ENCODE measurements at places on chromosomes 7 and 10.
A peak's percentile ranks its signal among the peaks of the same experiment; 100 is the strongest.

- no peak for DNase-seq
Observed at GRCh38 chr7:116340943-116341907, 130.9 kb downstream of the TES start.

- DNase-seq, result no peak
Observed at GRCh38 chr7:50727072-50727471, 55.6 kb downstream of the GRB10 start.

- DNase-seq, result no peak
Observed at GRCh38 chr10:45239642-45240041, 75.8 kb downstream of the OR13A1 start.

GRCh38 chr7:130966246-130967009 is 232.4 kb upstream of the KLF14 start:
- no peak for DNase-seq

- no peak for DNase-seq
Observed at GRCh38 chr7:103445228-103446048, 569 bp downstream of the SLC26A5 start.

GRCh38 chr10:91048380-91048779 is 127.5 kb upstream of the ANKRD1 start:
- no peak for DNase-seq

GRCh38 chr10:102230861-102231356 is 4.8 kb downstream of the ELOVL3 start:
- peak; percentile 9 for DNase-seq

DNA sequence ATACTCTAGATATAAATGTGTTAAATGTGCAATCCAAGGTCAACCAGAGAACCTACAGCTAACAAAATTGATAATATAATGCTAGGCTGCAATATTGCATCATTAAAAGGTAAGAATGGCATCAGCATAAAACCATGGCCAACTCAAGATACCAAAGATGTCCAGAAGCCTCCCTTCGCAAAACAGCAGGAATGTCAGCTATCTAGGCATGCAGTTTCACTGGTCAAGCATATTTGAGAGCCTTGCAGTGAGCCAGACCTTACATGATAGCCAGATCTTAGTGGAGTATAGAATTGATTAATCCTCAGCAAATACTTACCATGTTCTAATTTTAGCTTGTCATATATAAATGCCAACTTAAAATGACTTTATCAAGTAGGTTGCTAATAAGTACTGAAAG is 138.8 kb downstream of the ZEB1 start:
- DNase-seq, result no peak

DNA sequence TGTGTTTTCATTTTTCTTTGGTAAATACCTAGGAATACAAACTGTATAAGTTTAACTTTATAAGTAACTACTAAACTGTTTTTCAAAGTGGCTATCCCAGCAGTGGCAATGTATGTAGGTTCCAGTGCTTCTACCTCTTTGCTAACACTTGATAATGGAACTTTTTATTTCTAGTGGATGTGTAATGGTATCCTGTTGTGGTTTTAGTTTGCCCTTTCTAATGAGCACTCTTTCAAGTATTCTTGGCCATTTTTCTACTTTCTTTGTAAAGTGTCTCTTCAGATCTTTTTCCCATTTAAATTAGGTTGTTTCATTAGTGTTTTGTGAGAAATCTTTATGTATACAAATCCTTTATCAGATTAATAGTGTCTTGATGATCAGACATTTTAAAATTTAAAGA is 4.6 kb downstream of the KIF20B start:
- no peak for DNase-seq

- no peak for DNase-seq
Observed at GRCh38 chr10:103373544-103373943, 5.8 kb downstream of the TAF5 start.

GRCh38 chr7:34949361-34949760 is 87.9 kb downstream of the DPY19L1 start:
- DNase-seq, result no peak

- no peak for DNase-seq
Observed at GRCh38 chr10:127151541-127151940, 44.9 kb downstream of the INSYN2A start.

- DNase-seq, result no peak
Observed at GRCh38 chr10:49144058-49144720, 10.4 kb upstream of the FAM170B start.

GRCh38 chr10:103661198-103661950 is 167.9 kb downstream of the NEURL1 start:
- DNase-seq, result no peak

DNA sequence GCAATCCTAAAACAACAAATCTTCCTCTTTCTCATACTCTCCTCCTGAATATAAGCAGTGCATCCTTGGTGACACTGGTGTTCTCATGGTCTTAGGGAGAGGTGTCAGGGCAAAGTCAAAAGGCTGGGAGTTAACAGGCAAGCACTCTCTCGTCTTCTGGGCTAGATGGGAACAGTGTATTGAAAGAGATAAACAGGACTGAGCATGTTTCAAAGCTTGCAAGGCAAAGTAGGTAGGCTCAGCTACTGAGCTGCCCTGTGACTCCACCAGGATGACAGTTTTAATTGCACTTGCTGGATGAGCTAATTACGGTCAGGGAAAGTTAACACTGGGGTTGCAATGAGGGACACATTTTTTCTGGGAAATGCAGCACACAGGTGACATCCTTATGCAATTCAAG is 554.9 kb upstream of the NRP1 start:
- no peak for DNase-seq

DNA sequence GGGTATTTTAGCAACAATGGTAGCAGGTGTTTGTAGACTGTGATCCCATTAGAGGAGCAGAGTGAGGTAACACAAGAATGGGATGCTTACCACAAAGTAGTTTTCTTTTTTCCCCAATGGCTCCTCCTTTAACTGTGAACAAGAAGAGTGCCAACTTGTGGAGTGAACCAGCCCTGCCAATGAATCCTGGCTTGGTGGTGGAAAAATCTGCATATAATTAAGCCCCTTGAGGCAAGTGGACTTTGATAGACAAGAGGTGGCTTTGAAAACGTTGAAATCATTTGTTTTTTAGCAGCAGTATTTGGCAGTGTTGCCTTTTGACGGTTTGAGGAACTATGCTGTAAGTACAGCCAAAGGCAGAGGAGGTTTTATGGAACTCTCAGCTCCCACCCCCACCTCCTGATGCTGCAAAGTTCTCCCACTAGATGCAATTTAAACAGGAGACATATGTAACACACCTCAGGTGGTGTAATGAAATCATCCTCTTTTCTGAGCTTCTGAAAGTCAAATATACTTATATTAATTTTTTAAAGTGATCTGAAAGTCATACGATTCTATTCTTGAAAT is 295.6 kb downstream of the DPP6 start:
- no peak for DNase-seq

DNA sequence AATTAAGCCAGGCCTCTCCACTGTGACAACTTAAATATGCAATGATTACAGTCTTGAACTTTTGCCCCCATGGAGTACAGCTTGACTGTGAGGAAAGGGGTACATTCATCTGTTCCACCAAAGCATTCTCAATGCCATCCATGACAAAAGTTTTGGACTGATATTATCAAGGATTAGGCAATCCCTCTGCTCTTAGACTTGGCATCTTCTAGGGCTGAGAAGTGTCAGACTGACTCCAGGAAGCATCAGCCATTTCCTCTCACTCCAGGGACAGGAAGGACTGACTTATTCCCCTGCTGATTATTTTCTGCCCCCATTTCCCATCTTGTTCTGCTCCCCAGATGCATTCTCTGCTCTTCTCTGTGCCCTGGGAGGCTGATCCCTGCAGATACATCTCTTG is 69.7 kb downstream of the ZNF365 start:
- no peak for DNase-seq

DNA sequence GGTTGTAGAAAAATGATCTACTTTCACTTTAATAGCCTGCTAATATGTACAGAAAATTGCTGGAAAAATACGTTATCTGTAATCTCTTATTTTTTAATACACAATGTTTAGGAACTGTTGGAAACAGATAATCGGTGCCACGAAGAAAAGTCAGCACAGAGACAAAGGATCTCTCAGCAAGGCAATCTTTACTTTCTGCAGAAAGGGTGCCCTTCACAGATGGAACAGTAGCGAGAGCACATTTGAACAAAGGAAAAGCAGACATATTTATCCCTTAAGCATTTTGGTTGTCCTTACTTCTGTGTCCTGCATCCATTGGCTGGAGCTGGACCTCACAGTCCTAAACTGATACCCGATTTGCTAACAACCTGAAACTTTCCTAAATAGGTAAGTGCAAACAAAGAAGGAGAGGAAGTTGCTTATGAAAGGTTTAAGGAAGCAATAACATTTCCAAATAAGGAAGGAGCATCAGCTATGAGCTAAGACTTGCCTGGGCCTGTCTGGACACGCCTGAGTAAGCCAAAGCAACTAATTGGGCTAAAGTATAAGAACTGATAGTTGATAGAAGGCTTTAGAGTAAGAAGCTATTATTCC is 640.0 kb downstream of the SH2D4B start:
- DNase-seq, result no peak

DNA sequence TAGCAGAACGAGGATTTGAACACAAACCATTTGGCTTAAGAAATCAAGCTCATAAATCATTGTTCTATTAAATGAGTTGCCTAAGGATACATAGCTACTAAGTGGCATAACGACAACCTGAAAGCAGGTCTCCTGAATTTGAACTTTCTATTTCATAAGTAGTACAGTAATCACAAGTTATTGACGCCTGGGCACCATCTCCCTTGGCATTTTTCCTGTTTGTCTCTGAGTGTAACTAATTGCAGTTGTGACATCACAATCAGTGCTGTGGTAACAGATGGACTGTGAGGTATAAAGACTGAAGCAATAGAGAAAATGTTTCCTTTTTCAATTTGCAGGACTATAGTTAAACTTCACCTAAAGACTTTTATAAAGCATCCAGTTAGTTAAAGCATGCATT is 6.4 kb upstream of the CSTF2T start:
- no peak for DNase-seq

- DNase-seq, result no peak
Observed at GRCh38 chr7:123624527-123625183, 23.0 kb downstream of the ASB15 start.

DNA sequence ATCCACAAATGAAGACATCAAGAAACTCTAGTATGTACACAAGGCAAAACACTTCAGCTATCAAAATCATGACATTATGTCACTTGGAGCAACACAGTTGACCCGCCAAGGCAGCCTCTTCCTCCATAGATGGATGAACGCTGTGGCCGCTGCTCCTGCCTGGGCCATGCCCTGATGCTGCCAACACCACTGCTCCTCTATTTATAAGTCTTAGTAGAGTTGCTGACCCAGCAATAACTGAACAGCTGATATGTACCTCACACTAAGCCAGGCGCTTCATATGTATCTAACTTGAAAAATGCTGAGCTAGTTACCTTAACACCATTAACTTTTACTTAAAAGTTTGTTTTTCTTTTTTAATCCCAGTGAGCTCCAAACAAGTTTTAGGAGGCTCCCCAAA is 131.9 kb downstream of the LYZL1 start:
- no peak for DNase-seq

DNA sequence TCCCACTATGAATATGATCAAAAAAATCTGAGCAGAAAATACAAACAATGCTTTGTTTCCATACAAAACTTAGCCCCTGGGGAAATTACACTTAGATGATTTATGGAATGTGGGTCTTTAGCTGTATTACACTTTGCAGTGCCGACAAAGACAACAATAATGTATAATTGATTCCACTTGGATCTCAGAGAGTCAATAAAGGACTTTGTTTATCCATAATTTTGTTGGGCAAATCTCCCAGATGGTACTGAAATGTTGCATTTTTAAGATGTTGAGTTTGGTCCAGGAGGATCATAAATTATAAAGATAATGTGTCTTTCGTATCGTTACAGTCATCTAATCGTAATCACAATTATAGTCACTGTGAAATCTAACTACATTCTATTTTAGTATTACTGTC is 66.9 kb upstream of the DOCK1 start:
- DNase-seq, result peak; percentile 20

DNA sequence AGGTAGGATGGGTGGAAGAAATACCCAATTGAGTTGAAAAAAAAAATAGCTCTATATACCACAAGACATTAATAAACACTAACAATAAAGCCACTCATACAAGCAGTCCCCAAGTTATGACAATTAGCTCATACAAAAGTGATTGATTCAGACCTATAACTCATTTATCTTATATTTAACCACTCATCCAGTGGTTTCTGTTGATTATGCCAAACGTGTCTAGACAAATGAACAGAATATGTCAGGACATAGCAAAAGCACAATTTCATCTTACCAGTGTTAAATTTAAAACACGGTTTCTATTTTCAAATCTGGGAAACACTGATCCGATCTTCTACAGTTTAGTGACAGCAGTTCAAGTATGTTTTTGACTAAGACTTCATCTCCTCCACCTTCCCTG is 17.0 kb downstream of the ABI1 start:
- DNase-seq, result no peak

- DNase-seq, result no peak
Observed at GRCh38 chr10:15651175-15651574, 68.5 kb downstream of the ITGA8 start.

DNA sequence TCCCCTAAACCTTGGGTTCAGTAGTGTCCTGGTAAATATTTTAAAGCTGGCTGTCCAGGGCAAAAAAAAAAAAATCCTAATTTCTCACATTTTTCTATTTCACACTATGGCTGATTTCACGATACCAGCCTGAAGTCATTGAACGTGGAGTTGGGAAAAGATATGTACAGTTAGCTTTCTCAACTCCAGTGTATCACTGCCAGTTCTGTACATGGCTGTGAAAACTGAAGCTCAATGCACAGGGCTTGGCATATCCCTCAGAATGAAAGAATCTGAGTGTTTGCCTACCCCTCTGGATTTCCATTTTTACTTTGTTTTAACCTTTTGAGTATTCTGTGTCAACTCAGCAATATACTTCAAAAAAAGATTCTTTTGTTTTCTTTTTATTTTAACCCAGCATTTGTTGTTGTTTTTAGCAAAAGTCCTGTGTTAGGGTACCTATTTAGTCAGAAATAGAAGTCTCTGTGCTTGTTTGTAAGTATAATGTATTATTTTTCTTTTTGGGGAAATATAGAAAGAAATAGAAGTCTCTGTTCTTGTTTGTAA is 274.5 kb downstream of the ADK start:
- no peak for DNase-seq

DNA sequence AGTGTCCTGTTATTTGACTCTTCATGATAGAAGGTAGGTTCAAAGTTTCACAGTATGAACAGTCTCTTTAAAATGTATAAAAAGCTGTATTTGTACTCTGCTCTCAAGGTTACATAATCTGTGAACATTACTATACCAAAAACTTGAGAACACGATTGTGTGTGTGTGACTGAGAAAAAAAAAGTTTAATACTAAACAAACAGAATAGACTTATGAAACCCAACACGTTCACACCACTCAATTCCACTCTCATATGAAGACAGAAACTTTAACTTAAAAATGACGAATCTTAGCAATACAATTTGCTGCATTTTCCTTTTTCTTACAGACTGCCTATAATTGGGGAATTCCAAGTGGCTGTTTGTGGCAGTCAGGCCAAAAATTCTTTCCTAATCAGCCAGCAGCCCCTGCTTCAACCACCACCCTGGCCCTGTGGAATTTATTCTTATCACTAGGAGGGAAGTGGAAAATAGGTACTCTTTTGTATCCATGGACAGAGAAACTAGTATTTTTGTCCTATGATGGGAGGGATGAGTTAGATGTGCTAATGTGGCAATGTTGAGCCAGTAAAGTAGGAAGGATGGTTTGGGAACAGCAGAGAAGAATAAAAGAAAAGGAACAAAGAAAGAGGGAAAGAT is 42.8 kb downstream of the MINDY3 start:
- no peak for DNase-seq

- no peak for DNase-seq
Observed at GRCh38 chr7:42572056-42572455, 335.0 kb upstream of the GLI3 start.

- DNase-seq, result no peak
Observed at GRCh38 chr7:132825932-132826835, 249.9 kb upstream of the PLXNA4 start.

- DNase-seq, result no peak
Observed at GRCh38 chr7:135194494-135195095, 16.7 kb downstream of the WDR91 start.

Measured in NCI-H1092 (cell line).